ENCODE measurements at places on chromosomes 6 and 20.

GRCh38 chr6:24761193-24761835, 13.4 kb upstream of the GMNN start:
- no peak for DNase-seq

DNA sequence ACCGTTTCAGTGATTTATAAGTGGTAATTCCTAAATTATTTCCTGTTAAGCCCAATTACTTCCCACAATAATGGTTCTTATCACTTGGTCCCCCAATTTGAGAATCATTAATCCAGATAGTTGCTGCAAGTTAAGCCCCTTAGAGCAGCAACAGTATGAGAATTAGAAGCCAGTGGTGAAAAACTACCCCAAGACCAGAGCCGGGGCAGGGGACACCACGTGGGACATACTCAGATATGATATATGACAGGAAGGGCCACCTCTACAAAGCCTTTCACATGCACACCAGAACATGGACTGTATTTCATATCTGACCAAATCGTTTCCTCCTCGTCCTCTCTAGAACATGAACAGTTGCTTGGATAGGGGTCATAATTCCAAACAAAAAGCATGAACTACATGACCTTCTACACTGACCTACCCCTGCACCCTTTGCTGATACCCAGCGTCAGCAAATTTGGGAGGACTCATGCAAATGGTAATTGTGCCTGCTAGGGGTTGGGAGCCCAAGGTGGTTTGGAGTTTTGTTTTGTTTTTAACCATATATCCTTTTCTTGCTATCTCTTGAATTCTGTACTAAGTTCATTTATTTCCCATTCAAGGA, 3.9 kb downstream of the JAG1 start:
- no peak for DNase-seq

- DNase-seq, result no peak
Measured at GRCh38 chr6:159169557-159170332, 545 bp downstream of the FNDC1 start.

DNA sequence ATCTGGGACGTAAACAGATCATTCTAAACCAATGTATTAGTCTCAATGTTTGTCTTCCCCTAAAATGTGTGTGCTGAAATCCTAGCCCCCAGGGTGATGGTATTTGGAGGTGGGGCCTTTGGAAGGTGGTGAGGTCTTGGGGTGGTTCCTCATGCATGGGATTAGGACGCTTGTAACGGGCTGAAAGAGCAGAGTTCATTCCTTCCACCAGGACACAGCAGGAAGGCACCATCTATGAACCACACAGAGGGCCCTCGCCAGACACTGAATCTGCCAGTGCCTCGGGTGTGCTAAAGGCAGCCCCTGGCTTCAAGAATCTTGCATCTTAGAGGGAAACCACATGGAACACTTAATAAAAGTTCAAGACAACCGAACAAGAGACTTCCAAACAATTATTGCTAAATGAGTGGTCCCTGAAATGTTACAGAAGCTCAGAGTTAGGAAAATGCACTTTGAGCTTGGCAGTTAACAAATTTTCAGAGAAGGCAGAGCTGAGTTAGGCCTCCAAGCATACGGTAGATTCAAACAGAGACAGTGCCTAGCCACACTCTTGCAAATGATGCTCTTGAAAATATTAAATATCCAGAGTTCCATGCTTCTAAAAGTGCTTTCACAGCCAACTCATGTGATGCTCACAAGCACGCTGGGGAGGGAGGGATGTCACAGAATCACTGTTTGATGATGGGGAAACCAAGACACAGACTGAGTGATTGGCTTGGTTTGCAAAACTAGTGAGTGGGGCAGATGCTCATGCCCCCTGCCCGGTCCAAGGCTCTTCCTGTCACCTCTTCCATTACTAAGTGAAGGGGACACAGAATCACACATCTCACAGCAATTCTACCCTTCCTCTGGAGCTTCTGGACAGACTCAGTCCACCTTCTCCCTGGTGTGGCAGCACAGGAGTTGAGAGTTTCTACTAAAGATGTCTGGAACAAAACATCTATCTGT, 27.4 kb downstream of the TBC1D7 start:
- DNase-seq, result no peak

GRCh38 chr6:135546680-135547418, 49.3 kb upstream of the AHI1 start:
- DNase-seq, result no peak

- no peak for DNase-seq
Measured at GRCh38 chr6:4287372-4287771, 152.0 kb upstream of the ECI2 start.

- no peak for DNase-seq
Measured at GRCh38 chr6:80133020-80133419, 26.5 kb downstream of the BCKDHB start.

DNA sequence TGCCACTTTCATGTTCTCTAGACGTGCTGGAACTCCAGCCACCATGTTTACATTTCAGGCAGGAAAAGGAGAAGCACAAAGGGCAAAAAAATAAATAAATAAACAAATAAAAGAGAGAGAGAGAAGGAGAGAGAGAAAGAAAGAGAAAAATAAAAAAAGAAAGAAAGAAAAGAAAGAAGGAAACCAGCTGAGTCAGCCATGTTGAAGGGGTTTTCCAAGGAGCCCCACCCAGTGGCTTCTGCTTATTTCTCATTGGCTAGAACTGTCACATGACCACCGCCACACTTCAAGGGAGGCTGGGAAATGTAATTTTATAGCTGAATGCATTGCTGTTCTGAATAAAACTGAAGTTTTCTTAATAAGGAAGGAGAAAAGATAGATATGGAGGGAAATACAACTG, 71.1 kb downstream of the BFSP1 start:
- no peak for DNase-seq

DNA sequence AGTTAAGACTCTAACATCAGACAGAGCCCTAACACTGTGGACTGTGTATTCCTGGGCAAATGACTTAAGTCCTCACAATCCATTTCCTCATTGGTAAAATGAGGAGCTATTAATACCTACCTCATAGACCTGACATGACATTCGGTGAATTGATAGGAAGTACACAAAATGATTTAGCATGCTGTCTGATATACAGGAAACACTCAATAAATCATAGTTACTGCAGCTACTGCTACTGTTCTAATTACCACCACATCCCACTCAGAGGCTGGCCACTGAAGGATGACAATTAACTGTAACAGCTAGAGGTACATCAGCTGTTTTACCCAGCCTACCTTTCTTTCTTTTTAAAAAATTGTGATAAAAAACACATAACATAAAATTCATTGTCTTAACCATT, 87.7 kb downstream of the PLCG1 start:
- DNase-seq, result no peak

- DNase-seq, result no peak
Measured at GRCh38 chr20:8583566-8584043, 451.5 kb downstream of the PLCB1 start.

- no peak for DNase-seq
Measured at GRCh38 chr6:43758617-43759050, 11.4 kb upstream of the VEGFA start.

DNA sequence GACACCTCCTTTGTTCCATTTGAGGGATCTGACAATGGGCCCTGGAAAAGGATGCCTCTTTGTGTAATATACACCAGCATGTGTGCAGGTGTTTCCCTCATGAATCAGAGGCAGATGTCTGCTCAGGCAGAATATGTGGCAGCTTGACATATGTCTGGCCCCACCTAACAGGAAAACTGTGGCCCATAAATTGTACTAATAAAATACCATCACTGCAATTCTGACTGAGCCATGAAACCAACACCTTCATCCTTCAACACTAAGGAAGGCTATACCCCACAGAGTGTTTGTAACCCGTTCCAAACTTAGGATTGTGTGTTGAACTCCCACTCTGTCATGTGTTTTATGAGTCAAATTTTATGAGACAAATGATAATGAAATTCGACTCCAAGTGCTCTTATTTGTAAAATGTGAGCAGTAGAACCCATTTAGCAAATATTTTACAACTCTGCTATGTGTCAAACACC, 22.7 kb downstream of the LAMA4 start:
- DNase-seq, result no peak

- DNase-seq, result no peak
Measured at GRCh38 chr6:125714441-125715090, 34.9 kb upstream of the HEY2 start.

DNA sequence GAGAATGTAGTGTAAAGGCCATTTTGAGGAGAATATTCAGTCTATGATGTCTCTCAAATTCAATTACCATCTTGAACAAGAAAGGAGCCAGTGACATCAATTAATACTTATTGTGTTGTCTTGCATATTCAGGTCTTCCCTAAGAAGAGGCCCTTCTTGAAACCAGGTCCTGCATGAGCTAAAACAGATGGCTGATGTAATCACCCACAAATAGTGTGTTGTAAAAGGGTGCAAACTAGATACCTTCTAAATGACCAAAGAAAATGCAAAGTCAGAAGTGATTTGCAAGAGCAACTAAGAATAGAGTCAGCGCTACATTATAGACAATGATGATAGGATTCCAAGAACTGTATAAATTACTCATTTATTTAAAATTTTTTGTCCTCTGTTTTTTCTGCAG, 97.0 kb downstream of the BTBD3 start:
- no peak for DNase-seq

- DNase-seq, result no peak
Measured at GRCh38 chr6:113364766-113365165, 492.4 kb upstream of the MARCKS start.

GRCh38 chr6:156791320-156791850, 14.2 kb downstream of the ARID1B start:
- no peak for DNase-seq

DNA sequence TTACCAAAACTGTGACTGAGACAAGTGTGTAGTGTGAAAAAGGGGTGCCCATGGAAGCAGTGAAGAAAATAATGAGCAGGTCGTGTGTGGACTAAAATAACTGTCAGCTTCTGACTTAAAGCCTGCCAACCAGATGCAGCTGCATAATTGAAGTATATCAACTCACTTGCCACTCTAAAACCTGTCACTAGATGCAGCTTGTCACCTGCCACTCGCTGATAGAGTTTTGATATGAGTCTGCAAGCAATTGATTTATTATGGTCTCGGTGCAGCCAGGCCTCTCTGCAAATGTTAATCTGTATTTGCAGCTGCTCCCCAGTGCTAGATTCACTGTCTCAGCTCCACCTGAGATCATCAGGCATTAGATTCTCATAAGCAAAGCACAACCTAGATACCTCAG, 1090.0 kb upstream of the EYS start:
- no peak for DNase-seq

DNA sequence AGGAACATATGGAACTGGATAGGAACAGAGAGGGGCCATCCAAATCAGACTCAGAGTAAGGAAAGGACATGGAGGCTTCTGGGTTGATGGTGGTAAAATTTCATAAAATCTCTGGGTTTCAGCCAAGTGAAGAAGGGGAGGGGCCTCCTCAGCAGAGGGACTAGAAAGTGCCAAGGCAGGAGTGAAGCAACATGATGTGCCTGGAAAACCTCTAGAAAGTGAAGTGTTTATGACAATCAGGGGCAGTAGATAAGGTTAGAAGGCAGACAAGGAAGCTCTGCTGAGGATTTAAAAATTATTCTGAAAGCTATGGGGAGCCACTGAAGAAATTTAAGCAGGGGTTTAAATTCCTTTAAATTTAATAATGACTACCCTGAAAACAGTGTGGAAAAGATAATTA, 126.0 kb upstream of the TENT5A start:
- no peak for DNase-seq

DNA sequence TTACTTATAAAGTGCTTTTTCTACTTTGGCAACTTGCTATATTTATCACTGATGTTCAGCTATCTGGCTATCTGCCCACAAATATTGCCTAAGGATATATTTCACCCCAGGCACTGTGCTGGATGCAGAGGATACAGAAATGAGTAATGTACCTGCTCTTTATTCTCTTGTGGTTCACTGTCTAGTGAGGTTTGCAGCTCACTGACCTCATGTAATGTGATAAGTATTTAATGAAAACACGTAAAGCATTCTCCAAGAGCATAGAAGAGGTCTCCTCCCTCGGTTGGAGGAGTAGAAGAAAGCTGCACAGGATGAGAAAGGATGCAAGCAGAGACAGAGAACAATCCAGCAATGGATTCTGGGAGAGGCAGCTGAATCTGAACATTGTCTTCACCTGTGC, 610.7 kb downstream of the CBLN4 start:
- DNase-seq, result no peak

DNA sequence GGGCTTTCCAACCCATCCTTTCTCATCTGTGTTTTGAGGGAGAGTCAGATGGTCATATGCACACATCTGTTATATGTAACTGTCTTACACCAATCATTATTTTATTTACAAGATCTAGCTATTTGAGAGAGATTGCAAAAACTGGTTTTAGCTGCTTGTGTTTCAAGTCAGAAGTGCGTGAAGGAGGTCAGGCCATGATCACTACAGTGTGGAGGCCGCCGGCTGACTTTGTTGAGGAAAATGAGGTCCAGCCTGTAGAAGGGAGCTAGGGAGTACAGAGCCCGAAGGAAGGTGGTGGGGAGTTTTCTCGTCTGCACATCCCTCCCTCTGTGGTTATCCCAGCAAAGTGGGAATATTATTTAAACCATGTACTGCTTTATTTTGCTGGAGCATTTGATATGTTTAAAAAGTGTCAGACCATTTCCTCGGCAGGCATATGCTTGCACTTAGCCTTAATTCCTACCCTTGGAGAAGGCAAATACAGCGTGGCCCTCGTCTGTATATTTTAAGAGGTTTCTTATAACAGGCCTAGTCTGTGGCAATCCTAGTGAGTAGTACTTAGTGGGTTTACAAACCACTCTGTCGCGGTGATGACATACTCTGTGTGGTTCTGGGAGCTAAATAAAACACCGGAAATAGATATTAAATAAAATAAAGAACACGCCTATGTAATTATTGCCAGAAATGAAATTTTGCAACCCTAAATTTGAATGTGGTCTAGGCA, 95.6 kb downstream of the UST start:
- DNase-seq, result no peak

DNA sequence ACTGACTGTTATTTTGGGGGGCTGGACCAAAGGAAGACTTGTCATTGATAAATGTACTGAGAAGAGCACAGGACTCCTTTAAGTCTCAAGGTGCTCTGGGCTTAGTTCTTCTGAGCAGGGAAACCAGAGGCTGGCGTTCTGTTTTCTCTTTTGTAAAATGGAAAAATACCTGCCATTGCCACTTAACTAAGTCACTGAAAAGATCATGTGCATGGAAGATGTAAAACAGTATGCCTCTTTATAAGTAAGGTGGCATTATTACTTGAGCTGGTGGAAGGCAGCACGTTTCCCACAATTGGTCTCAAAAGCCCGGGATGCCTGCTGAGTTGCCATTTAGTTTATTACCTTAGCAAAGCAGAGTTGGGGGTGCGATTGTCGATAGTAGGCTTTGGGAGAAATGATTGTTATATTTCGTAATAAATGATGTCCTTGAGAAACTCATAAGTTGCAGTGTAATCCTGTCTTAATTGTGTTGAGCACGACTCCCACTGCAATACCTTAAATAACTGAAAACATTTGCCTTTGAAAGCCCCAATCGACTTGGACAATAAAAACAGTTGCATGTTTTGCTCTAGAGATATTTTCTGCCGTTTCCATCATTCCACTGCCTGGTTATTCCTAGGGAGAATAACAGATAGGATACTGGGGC, 3.6 kb downstream of the JARID2 start:
- no peak for DNase-seq

GRCh38 chr6:37491171-37491829, 8.4 kb downstream of the CCDC167 start:
- no peak for DNase-seq
